ENCODE measurements at places on chromosomes 13 and 19. TPM values are rescaled to one million over a fixed set of nuclear protein-coding genes. Genes with fewer than 3 reads are reported as not detected.

Gene DACH1
- total RNA-seq = 4.5 TPM

Gene DHDH
- total RNA-seq = not detected

Gene CCDC106
- total RNA-seq = 7.6 TPM

Gene B3GNT3
- not detected for total RNA-seq

Gene GAS6
- total RNA-seq = 51.8 TPM

Gene ZNF610
- total RNA-seq = 1.4 TPM
